NCI-H446 treated with DMSO at 0.1 percent for 48 hours (cell line): ENCODE measurements at places on chromosomes 7 and 10.

DNA sequence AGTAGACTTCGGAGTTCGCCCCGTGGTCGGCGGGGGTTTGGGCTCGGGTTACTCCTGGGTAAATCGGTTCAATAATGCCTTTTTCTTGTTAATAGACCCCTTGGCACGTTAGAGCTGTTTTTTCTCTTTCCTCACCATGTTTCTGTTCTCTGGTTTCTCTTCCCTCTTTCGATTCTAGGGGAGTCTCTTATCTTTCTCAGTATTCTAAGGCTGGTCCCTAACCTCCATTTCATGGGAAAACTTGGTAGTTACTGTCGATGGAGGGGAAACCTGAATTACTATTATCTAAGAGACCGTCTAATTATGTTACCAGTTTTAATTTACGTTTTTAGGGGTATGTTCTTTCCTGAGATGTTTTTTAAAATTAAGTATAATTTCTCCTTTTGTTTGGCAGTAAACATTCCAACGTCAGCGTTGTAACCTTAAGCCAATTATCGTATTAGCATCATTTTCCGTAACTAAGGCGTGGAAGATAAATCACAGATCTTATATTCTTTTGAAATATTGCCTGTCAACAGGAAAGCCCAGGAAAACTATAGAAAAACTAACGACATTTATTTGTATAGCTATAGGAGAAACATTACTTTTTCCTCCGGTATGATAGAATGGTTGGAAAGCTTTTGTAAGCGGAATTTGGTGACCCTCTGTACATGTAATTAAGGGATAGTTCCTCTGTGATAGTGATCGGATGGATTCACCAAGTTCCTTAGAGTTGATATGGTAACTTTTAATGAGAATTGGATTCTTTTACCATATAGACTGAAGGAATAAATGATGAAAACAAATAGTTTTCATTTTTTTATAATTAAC lies 847 bp downstream of the BTAF1 start:
- DNase-seq = no peak

DNA sequence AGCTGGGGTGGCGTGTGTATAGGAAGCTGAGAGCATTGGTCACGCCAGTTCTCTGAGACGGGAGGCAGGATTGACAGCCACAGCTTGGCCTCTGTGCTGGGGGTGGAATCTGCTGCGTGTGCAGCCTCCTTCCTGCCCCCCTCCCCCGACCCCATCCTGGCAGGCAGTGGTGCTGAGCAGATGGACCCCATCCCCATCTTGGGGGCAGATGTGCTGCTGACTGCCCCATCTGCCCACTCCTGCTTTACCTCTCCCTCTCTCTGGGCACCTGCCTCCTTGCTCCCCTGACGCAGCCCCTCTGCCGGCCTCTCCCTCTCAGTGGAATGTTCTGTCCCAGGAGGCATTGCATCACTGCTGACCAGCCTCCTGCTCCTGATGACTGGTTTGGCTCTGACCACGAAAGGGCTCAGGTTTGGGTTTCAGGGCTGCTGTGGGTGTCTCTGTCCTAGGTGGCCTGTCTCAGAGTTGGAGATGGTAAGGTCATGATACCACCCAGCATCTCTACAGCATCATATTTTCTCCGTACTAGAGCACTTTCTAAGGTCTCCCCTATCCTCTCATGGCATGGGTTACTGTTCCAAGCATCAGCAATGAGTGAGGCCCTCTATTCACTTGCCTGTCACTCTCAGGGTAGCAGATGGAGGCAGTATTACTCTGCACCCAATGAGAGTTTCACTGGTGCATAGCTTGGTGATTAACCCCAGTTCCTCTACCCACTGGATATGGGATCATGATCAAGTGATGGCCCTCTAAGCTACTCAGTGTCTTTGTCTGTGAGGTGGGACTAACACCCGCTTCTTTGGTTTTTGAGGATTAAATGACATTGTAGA lies 81.9 kb downstream of the RBM20 start:
- DNase-seq = no peak

- no peak for DNase-seq
Measured at GRCh38 chr10:130579913-130580312, 443.7 kb downstream of the GLRX3 start.

GRCh38 chr10:130464426-130464825 lies 328.2 kb downstream of the GLRX3 start:
- no peak for DNase-seq

GRCh38 chr10:3716093-3716492 lies 68.9 kb downstream of the KLF6 start:
- DNase-seq = no peak

DNA sequence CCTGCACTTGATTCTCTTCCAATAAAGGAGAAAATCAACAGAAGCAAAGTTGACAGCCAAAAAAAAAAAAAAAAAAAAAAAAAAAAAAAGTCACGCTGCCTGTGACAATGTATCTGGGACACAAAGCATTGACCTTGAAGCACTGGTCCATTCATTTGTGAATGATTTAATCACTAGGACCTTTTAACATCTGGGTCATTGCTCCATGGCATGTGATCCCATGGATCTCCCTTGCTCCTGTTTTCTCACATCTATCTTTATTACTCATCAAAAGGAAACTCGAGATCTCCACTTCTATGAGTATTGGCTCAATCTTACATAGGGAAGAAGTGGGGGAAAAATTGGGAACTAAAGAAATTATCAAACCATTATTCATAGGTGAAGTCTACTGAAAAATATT lies 89.6 kb upstream of the SMIM30 start:
- DNase-seq = no peak
